ENCODE measurements at places on chromosomes 3 and 15.

GRCh38 chr3:29561651-29562149 lies 280.8 kb downstream of the RBMS3 start:
- no peaks in the 10 kb centered on the region for H3K27me3 ChIP-seq
- H3K36me3 ChIP-seq = no peaks in the 10 kb centered on the region
- no peak overlapping the region for H3K4me3 ChIP-seq
- DNase-seq = no peak
- no peak overlapping the region for H3K27ac ChIP-seq

DNA sequence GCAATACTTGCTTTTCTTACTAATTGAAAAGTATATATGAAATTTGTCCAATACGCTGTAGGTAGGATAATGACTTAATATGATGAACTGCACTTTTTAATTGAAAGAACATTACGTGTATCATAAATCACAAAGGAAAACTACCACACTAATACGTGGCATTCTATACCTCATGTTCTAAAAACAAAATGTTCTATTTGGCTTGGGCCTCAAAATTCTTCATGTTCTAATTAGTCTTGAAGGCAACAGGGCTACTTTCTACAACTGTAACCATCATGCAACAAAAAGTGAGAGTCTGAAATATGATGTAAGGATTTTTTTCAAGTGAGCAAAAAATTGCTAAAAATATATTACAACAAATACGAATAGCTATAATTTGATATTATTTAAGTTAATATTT lies 19.8 kb downstream of the THRB start:
- H3K27me3 ChIP-seq = no peaks in the 10 kb centered on the region
- H3K4me3 ChIP-seq = no peak overlapping the region
- H3K27ac ChIP-seq = no peak overlapping the region
- no peak for DNase-seq
- H3K36me3 ChIP-seq = no peaks in the 10 kb centered on the region
- no peaks in the 10 kb centered on the region for H3K4me1 ChIP-seq

- peaks cover 2% of the 10 kb centered on the region for H3K4me1 ChIP-seq
- no peak overlapping the region for H3K4me3 ChIP-seq
- H3K27me3 ChIP-seq = no peaks in the 10 kb centered on the region
- no peak overlapping the region for H3K27ac ChIP-seq
Measured at GRCh38 chr3:29420106-29420505, 139.2 kb downstream of the RBMS3 start.

GRCh38 chr3:152060701-152061100 lies 187.3 kb downstream of the SUCNR1 start:
- no peak overlapping the region for H3K4me3 ChIP-seq
- no peaks in the 10 kb centered on the region for H3K36me3 ChIP-seq
- no peak for DNase-seq

- no peak for DNase-seq
- no peaks in the 10 kb centered on the region for H3K27me3 ChIP-seq
- no peak overlapping the region for H3K4me3 ChIP-seq
- no peaks in the 10 kb centered on the region for H3K36me3 ChIP-seq
- no peak overlapping the region for H3K27ac ChIP-seq
- no peaks in the 10 kb centered on the region for H3K4me1 ChIP-seq
Measured at GRCh38 chr15:75389791-75390382, 21.5 kb upstream of the MAN2C1 start.

DNA sequence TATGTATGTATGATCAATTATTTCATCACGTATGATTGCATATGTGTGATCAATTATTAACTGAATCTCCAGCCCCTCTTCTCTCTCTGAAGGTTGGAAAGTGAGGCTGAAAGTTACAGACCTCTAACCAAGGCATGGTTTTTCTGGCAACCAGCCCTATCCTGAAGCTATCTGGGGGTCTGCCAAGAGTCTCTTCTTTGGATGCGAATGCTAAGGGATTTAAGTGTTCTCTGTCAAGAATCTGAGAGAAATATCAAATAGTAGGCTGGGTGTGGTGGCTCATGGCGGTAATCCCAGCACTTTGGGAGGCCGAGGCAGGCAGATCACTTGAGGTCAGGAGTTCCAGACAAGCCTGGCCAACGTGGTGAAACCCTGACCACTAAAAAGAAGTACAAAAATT lies 8.1 kb downstream of the NKTR start:
- H3K27me3 ChIP-seq = no peaks in the 10 kb centered on the region
- H3K36me3 ChIP-seq = no peaks in the 10 kb centered on the region
- no peaks in the 10 kb centered on the region for H3K4me1 ChIP-seq
- no peak for DNase-seq
- no peak overlapping the region for H3K27ac ChIP-seq

DNA sequence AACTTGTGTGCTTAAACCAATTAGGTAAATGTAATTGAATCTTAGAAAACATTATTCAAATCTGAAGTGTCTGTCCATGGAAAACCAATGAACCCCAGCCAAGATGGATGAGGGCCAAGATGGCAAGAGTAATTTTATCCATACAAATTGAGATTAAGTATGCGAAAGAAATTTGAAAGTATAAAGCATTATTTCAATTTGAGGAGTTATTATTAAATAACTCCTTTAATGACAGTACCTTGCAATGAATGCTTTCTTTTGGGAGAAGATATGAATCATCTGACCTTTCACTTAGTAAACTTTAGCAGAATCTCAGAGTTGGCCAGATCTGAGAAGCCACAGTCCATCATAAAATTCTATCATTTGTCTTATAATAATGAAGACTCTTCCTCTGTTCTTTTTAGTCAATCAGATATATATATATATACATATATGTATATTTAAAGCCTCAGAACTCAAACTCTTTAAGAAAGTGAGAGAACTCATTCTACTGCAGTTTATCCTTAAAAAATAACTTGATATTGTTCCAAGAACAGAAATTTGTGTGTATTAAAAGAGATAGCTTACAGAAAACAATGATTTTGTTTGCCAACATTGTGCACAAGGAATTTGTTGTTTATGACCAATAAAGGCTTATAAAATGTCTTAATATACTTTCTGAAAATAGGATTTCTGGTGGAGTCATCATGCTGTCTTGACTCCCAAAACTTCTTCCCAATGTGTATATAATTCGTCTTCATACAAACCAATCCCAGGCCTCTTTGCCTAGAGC lies 434.8 kb upstream of the THBS1 start:
- H3K27ac ChIP-seq = no peak overlapping the region
- H3K4me3 ChIP-seq = no peak overlapping the region
- no peaks in the 10 kb centered on the region for H3K27me3 ChIP-seq
- no peaks in the 10 kb centered on the region for H3K4me1 ChIP-seq

DNA sequence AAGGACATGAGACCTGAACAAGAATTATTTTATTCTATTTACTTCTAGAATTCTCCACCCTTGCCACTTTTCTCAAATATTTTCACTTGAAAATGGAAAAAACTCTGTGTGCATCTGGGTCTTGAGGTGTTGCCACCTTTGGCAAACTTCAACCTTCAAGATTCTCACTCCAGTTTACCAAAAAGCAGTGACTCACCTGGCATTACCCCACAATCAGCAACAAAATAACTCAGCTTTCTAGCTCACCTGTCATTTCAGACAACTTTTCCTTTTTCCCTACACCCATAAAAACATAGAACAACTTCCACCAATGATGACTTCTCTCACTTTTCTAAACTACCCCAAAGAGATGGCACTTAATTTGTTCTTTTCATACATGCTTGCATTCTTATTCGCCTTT lies 115.8 kb downstream of the DUT start:
- no peaks in the 10 kb centered on the region for H3K27me3 ChIP-seq
- no peaks in the 10 kb centered on the region for H3K36me3 ChIP-seq
- H3K27ac ChIP-seq = no peak overlapping the region
- no peak for DNase-seq
- H3K4me1 ChIP-seq = no peaks in the 10 kb centered on the region

DNA sequence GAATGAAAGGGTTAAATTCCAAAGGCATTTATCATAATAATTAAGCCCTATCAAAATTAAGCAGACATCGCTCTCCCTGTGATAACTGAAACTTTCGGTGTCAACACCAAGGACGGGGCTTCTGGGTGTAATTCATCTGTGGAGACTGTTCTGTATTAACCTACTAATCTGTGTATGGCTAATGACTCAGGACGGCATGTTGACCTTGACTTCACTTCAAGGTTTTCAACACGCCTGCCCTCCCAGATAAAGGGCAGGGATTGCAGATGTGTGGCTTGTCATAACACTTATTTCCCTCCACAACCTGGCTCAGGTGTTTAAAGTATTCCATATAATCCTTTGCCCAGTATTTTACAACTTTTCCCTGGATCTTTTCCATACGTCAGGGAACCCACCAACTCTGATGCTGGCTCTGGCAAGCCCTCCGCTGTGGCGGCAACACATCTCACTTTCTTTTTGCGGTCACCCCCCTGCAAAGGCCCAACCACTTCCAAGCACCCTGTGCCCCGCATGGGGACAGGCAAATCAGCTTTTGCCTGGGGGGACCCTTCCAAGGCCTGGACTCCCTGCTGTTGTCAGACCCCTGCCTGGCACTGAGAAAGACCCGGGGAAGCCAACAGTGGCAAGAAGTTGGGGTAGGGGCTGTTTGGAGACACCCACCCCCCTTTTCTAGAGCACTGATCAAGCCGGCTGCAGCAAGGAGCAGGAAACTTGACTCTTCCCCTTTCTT lies 93.2 kb upstream of the MEF2A start:
- no peaks in the 10 kb centered on the region for H3K36me3 ChIP-seq
- H3K27ac ChIP-seq = no peak overlapping the region
- H3K4me3 ChIP-seq = no peak overlapping the region
- H3K27me3 ChIP-seq = no peaks in the 10 kb centered on the region
- no peak for DNase-seq

GRCh38 chr3:127174284-127174683 lies 18.6 kb upstream of the PRR23E start:
- peak; percentile 12 for DNase-seq
- H3K27ac ChIP-seq = no peak overlapping the region
- H3K4me1 ChIP-seq = no peaks in the 10 kb centered on the region
- no peaks in the 10 kb centered on the region for H3K27me3 ChIP-seq
- H3K4me3 ChIP-seq = no peak overlapping the region

GRCh38 chr3:65732051-65732935 lies 306.4 kb downstream of the MAGI1 start:
- H3K36me3 ChIP-seq = no peaks in the 10 kb centered on the region
- no peak overlapping the region for H3K27ac ChIP-seq
- no peak for DNase-seq
- H3K4me3 ChIP-seq = no peak overlapping the region
- H3K27me3 ChIP-seq = no peaks in the 10 kb centered on the region

DNA sequence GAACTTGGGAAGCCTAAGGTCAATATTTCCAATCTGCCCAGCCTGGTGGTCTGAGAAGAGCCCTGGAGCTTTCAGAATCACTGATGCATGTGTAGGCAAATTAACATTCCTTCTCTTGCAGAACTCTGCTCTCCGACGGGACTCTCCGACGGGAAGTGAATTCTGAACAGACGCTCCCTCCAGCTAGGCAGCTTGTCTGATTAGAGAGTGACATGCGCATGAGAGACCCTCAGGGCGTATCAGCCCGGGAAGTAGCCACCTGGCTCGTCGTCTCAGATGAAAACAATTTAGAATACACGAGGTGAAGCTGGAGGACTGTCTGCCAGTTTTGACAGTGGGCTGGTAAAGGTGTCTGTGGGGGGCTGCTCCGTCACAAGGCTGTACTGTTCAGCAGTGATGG lies 103.1 kb downstream of the DGKG start:
- no peaks in the 10 kb centered on the region for H3K4me1 ChIP-seq
- no peak overlapping the region for H3K4me3 ChIP-seq
- H3K27ac ChIP-seq = no peak overlapping the region
- DNase-seq = no peak
- no peaks in the 10 kb centered on the region for H3K36me3 ChIP-seq

- H3K4me1 ChIP-seq = no peaks in the 10 kb centered on the region
- H3K27ac ChIP-seq = no peak overlapping the region
- no peaks in the 10 kb centered on the region for H3K36me3 ChIP-seq
- no peak for DNase-seq
Measured at GRCh38 chr3:76177610-76178009, 392.3 kb upstream of the ZNF717 start.

- no peaks in the 10 kb centered on the region for H3K27me3 ChIP-seq
- H3K27ac ChIP-seq = no peak overlapping the region
- no peak for DNase-seq
- no peak overlapping the region for H3K4me3 ChIP-seq
Measured at GRCh38 chr3:78642226-78643035, 1125.4 kb downstream of the ROBO1 start.

DNA sequence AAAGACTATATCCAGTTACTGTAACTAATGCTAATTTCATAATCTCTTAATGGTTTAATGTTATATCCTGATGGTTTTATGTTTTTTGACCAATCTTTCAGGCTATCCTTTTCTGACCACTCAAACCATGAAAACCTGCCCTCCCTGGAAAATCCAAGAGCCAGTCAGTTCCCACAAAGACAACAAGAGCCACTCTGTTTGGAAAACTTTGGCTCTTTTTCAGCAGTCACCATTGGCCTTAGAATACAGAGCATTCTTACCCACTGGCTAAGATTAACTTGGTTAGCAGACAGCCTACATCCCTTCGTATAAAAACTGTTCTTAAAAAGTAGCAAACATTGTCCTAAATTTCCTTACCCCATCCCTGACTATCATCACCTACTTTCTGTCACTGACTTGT lies 32.9 kb downstream of the ALCAM start:
- no peaks in the 10 kb centered on the region for H3K4me1 ChIP-seq
- no peak for DNase-seq
- H3K36me3 ChIP-seq = no peaks in the 10 kb centered on the region
- H3K4me3 ChIP-seq = no peak overlapping the region

DNA sequence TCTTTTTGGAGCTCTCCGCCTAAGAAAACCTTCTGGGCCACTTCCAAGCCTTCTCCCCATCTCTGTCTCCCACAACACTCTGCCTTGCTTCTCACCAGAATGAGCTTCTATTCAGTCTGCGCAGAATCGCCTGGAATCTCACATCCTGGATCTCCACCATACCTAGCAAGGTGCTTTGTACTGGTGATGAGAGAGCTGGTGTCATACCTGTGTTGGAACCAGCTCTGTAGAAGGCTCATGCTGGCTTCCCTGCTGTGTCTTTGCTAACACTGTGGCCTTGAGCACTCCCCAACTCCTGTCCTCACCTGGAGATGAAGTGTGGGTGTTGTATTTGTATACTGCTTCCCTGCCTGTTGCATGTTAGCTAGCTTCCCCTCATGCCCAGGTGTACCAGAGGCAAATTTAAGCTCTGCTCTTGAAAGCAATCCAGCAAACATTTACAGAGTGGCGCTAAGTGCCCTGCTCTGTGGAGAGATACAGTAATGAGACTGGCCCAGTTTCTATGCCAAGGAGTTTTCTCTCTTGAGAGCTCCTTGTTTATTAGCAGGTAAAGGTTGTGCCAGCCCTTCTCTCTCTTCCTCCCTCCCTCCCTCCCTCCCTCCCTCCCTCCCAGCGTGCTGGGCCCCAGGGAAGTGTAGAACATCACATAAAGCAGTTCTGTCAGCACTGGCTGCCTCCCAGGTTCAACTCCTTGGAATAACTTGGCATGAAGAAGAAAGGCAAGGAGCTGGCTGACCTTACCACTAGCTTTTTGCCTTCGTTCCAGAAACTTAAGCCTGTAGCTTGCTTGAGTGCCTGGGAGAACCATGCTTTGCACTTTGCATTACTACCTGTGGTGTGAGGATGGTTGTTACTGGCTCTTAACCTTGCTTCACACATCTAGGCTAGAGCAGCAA lies 54.9 kb downstream of the TRIM71 start:
- H3K4me1 ChIP-seq = peaks cover 8% of the 10 kb centered on the region
- H3K4me3 ChIP-seq = no peak overlapping the region
- H3K36me3 ChIP-seq = no peaks in the 10 kb centered on the region
- peak; percentile 85 for DNase-seq

GRCh38 chr3:38696034-38696433 lies 46.5 kb upstream of the SCN5A start:
- H3K27ac ChIP-seq = no peak overlapping the region
- no peaks in the 10 kb centered on the region for H3K4me1 ChIP-seq
- H3K36me3 ChIP-seq = no peaks in the 10 kb centered on the region
- no peak for DNase-seq
